ENCODE measurements at places on chromosomes 2 and 18.

DNA sequence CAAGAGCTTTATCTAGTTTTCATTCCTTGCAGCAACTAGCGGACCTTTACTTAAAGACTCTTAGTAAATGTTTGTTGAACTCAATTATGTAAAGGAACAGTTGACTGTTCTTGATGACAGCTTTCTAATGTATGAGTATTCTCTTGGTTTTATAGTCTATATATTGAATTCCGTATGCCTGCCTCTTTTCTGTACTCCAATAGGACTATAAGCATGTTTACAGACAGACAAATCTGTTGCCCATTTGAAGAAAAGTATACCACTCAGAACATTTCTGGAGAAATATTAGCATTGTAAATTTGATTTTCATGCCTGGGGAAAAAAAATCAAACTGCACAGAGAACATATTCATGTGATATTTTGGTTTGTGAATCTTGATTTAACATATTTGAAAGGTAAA lies 109.5 kb downstream of the LRRTM1 start:
- no peak for DNase-seq

GRCh38 chr2:71727562-71727961 lies 274.2 kb downstream of the DYSF start:
- no peak for DNase-seq

DNA sequence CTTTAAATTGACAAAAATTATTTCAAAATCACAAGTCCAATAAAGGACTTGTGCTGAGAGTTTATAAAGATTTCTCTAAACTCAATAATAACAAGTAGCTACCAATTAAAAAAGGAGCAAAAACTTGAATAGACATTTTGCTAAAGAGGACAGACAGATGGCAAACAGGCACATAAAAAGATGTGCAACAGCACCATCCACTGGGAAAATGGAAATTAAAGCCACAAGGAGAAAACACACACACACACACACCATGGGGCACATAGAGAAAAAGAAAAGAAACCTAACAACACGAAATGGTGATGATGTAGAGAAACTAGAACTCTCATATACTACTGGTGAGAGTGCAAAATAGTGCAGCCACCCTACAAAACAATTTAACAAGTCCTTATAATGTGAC lies 12.6 kb upstream of the SLC9A4 start:
- DNase-seq, result no peak

- no peak for DNase-seq
Observed at GRCh38 chr2:234676783-234677450, 180.0 kb upstream of the ARL4C start.

DNA sequence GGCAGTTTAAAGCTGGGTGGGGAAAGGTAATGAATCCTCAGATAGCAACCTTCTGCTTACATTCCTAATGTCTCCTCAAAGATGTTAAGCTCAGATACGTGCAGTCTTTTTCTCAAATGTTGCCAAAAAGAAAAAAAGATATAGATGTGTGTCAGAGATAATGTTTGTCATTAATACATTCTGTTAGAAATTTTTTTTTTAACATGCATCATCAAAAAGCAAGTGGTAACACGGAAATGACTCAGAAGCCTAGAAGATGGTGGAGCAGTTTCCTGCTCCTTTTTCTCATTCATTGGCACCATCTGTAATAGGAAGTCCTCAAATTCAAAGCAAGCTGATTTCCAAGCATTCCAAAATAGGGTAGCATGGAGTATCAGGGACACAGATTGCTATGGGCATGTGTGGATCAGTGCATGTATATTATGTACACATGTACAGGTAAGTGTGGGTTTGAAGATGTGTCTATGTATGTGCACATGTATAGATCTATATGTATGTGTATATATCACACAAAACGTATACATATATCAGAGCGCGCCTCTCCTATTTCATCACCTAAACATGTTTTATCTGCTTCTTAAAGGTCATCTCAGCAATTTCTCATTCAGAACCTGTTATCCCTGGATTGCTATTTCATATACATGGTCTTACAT lies 79.9 kb upstream of the ITGB6 start:
- no peak for DNase-seq

DNA sequence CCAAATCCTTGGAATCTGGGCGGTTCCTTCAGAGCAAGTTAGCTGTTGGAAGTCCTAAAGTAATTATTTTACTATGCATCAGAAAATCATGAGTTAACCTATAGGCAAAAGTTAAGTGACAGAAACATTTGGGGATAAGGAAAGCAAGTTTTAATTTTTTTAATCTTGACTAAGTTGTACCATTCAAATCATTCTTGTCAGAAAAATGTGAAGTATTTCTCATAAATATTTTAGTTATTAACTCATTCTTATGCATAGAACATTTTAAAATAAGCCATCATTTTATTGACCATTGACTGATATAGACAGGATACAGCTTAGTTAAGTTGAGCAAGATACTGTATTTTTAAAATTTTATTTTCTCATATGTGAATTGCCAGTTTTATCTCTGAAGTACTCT lies 98.2 kb upstream of the FOSL2 start:
- no peak for DNase-seq

Data from NT2/D1 (cell line).